ENCODE measurements at places on chromosomes 2 and 18.

GRCh38 chr2:176763130-176763529, 449.5 kb upstream of the HNRNPA3 start:
- peak; percentile 24 for DNase-seq

- DNase-seq: no peak
These were observed 13.1 kb downstream of the EPB41L3 start for GRCh38 chr18:5530629-5531178.

GRCh38 chr2:202870431-202871299, 901 bp downstream of the ICA1L start:
- peak; percentile 59 for DNase-seq

DNA sequence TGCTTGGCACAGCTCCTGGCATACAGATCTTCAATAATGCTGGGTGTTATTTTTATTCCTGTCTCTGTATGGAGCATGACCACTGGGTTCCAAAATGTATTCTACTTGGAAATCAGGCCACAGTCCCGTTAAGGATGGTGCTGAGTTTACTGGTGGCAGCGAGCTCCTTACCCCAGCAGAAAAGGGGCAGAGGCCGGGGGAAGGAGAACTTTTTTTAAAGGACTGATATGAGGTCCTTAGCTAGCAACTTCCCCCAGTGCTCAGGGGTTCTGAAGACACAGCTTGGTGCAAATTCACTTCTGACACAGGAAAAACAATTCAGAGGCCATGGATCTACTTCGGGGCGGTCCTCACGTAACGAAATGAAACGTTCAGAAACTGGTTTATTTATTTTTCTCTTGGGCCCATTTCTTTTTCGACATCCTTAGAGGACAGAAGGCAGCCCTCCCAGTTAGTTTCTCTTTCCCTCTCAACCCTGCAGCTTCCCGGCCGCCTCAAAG, 872 bp downstream of the RDH14 start:
- DNase-seq: no peak

GRCh38 chr2:16487686-16488085, 177.9 kb downstream of the CYRIA start:
- peak; percentile 4 for DNase-seq

GRCh38 chr2:173151671-173152401, 76.2 kb downstream of the MAP3K20 start:
- peak; percentile 95 for DNase-seq

- DNase-seq: no peak
These were observed 67.5 kb downstream of the ATP9B start for GRCh38 chr18:79136742-79137141.

- peak; percentile 37 for DNase-seq
These were observed 48.8 kb downstream of the C2orf42 start for GRCh38 chr2:70141902-70142589.

DNA sequence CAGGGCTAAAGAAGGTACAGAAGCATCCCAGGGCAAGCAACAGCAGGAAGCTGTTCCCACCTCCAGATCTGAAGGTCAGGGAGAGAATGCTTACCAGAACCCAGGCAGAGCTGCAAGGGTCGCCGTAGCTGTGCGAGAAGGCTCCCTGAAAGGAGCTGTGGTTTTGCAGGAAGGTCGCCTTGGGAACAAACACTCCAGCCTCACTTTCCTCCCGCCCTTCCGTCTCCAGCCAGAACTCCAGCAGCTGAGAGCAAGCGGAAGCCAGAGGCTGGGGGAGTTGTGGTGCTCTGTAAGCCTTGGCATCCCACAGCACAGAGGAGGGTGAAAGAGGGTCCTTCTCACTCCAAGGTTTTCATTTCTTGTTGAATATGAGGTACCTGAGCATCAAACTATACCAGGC, 18.3 kb upstream of the ICOS start:
- no peak for DNase-seq

DNA sequence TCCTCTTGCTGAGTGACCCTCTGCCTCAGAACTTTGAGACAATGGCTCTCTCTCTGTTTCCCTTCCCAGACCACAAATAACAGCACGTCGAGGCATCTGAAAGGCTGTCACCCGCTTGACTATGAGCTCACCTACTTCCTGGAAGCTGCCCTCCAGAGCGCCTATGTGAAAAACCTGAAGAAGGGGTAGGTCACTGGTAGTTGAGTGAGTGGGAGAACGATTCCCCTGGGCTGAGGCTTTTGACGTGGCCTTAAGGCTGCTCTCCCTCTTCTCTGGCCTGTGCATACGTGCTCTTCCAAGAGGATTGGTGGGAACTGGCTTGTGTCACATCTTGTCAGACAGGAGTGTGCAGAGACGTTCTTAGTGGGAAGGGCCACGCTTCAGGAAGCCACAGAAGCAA, 63.1 kb upstream of the MCFD2 start:
- no peak for DNase-seq

DNA sequence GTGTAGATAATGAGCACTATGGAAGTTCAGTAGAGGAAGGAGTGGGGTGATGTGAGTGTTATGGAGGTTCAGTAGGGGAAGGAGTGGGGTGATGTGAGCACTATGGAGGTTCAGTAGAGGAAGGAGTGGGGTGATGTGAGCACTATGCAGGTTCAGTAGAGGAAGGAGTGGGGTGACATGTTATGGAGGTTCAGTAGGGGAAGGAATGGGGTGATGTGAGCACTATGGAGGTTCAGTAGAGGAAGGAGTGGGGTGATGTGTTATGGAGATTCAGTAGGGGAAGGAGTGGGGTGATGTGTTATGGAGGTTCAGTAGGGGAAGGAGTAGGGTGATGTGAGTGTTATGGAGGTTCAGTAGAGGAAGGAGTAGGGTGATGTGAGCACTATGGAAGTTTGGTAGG, 116.3 kb upstream of the SMAD7 start:
- no peak for DNase-seq

- peak; percentile 40 for DNase-seq
These were observed 316.8 kb upstream of the KCNH7 start for GRCh38 chr2:163155279-163155883.

DNA sequence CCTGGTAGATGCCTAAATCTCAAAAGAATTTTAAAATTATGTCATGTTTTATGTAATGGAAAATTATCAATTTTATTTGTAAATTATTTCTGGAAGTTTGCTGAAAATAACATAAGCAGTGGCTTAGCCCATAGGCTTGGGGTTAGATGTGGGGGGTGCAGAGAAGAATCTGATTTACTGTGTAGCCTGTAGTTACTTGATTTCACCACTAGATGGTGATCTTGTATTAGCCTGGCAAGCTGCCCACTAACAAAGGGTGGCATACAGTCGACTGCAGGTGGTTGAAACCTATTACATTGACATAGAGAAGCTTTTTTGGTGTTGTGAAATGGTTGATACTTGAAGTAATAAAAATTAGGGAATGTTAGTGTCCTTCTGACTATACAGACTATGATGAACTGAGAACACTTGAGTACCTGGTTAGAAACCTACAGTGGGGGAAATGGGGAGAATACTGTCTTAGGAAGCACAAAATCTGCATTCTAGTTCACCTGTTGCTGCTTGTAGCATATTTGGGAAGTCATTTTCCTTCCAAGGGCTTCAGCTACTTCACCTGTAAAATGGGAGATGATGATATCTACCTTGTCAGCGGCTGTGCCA, 191.0 kb upstream of the LHCGR start:
- DNase-seq: peak; percentile 53

DNA sequence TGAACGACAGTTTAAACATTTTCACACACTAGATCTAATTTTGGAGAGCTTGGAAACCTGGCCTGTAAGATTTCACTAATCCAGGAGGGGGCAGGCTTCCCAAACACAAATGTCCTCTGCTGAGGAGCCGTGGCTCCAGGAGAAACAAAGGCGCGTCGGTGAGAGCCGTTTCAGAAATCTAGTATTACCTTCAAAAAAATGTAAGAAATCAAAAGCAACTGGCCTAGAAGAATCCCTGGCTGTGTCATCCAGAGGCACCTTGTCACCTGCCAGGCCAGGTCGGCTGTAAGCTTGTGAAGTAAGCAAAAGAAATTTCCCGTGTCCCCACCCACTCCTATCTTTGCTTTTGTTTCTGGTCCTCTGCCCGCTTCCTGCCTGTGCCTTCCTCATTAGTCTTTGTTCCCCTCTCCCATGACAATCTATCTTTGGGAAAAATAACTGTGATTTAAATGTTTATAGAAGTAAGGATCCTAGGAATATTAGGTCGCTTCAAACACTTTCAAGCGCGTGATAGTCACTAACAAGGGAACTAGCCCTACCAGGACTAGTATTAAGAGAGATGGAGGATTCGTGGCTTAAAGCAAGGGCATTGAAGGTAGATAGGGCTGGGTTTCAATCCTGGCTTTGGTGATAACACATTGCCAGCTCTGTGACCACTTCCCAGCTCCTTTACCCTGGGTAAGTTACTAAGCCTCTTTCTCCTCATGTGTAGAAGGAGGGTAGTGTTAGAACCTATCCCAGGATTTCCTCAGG, 99.5 kb upstream of the STK39 start:
- DNase-seq: peak; percentile 62

GRCh38 chr2:191318729-191319078, 73.5 kb downstream of the MYO1B start:
- DNase-seq: peak; percentile 78

- DNase-seq: no peak
These were observed 28.6 kb downstream of the BOD1L2 start for GRCh38 chr18:57175532-57175931.

GRCh38 chr18:63909870-63910269, 2.1 kb downstream of the SERPINB10 start:
- DNase-seq: no peak

GRCh38 chr2:195408196-195408595, 248.8 kb upstream of the SLC39A10 start:
- no peak for DNase-seq

DNA sequence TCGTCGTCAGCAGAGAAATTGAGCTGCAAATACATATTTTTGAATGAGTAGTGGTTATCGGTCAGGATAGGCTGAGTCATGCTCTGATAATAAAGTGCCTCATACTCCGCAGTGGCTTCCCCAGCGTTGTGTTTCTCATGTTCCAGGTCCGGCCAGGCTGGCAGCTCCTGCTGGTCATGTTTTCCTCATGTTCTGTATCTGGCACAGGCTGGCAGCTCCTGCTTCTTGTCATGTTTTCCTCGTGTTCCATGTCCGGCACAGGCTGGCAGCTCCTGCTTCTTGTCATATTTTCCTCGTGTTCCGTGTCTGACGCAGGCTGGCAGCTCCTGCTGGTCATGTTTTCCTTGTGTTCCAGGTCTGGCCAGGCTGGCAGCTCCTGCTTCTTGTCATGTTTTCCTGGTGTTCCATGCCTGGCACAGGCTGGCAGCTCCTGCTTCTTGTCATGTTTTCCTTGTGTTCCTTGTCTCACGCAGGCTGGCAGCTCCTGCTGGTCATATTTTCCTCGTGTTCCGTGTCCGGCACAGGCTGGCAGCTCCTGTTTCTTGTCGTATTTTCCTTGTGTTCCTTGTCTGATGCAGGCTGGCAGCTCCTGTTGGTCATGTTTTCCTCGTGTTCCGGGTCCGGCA, 148.9 kb downstream of the ATP9B start:
- DNase-seq: no peak

GRCh38 chr2:9204939-9205338, 1.7 kb upstream of the ASAP2 start:
- no peak for DNase-seq

GRCh38 chr18:25735459-25735858, 355.0 kb downstream of the SS18 start:
- DNase-seq: no peak

GRCh38 chr2:216660496-216660895, 27.3 kb downstream of the IGFBP2 start:
- no peak for DNase-seq

DNA sequence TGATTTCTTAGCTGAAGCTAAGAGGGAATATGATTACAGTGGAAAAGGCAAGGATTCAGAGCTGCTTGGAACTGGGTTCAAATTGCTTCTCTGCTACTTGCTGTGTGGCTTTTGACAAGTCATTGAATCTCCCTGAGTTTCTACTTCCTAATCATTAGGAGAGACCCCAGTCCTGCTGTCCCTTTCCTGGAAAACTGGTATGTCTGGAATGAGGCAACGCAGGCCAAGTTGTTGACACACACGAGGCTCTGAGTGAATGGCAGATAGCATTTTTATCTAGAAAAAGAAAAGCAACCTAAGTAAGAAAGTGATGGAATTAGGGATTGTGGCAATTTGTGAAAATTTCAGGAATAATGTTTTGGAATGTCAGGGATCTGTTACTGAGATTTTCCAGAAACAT, 123.6 kb downstream of the LPIN1 start:
- peak; percentile 7 for DNase-seq

- DNase-seq: no peak
These were observed 351.9 kb upstream of the SALL3 start for GRCh38 chr18:78627551-78628346.

DNA sequence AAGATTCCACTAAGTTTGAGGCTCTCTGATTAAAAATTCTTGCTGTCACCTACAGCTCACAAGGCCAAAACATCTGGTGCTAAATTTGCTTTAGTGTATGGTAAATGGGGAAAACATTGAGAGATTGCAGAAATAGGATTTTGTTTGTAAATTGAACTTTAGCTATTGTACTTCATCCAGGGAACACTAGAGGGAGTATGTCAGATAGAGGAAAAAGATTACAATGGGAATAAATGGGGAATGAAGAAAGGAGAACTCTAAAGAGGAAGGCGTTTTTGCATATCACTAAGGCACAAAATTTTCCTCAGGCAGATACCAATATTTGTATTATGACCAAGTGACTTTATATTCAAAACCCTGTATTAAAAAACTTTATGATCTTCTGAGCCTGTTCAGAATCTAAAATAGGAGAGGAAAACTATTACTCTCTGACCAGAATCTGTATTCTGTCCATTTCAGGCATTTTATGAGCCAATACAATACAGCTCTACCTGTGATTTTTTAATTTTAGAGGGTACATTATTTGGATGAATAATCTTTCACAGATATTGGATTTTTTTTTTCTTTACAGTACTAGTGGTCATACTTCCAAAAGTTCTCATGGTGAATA, 52.3 kb upstream of the ITGB6 start:
- peak; percentile 48 for DNase-seq

DNA sequence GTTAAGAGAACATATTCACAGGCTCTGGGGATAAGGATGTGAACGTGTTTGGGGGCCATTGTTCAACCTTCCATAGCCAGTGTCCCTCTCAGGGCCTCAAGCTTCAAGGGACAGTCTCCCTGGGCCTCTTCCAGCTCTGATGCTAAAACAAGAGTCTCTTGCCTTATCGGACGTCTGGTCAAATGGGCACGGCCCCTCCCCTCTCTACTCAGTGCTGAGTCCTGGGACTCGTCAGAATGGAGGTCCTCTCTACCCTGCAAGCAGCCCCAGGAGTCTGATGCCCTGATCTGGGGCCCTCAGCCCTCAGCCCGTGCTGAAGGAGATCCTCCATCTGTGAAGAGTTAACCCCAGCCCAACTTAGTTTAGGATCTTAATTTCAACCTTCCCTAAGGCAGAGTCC, 198.2 kb downstream of the ZFP36L2 start:
- DNase-seq: no peak

GRCh38 chr2:237194906-237195305, 109.2 kb downstream of the COPS8 start:
- no peak for DNase-seq

All from fibroblast of skin of back (primary cell).